CD4-positive, alpha-beta T cell treated with Interleukin-17A for 4 hours (primary cell): ENCODE measurements at places on chromosomes 11 and 22.

DNA sequence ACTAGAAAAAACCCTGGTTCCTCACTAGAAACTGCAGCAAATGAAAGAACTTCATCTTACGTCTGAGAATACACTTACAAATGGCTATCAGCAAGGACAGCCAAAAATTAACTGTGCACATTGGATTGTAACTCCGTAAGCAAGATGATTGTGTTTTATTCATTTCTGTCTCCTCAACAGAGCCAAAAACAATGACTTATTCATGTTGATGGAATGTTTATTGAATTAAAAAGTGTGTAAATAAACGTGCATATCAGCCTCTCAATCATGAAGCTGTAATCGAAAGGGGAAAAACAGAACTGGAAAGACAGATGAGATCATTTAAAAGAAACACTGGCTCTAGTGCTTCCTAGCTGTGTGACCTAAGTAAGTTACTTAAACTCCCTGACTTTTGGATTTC, 307.5 kb upstream of the ZC3H12C start:
- DNase-seq: no peak

GRCh38 chr11:46049325-46049897, 71.8 kb downstream of the PHF21A start:
- DNase-seq: no peak

- no peak for DNase-seq
These were observed 1.0 kb downstream of the DNHD1 start for GRCh38 chr11:6498121-6498520.

DNA sequence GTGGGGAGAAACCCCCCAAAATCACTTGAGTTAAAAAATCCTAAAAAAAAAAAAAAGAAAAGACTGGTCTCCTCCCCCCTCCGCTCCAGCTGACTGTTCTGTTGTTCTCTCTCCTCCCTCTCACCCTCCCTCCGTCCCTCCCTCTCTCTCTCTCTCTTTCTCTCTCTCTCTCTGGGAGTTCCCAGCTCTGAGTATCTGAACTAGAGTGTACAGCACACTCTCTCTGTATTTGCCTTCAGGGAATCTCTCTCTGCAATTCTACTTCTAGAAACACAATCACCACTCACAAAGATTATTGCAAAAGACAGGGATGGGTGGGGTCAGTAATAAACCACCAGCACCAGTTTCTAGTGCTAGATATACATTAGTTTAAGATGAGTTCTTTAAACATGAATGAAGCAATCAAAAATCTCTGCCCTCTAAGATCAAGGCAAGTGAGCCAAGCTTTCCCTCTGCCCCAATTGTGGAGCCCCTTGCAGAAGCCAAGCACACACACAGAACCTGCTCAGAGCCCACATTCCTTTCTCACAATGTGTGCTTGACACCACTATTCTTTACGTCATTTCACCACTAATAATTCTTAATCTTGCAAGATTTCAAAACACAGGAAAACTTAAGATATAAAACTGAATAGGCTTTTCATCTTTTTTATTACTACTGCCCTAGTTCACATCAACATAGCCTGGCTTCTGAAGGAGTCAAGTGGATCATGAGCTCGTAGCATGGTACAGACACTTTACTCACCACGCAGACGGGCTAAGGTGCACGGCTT, 133.5 kb downstream of the RBFOX2 start:
- DNase-seq: no peak

DNA sequence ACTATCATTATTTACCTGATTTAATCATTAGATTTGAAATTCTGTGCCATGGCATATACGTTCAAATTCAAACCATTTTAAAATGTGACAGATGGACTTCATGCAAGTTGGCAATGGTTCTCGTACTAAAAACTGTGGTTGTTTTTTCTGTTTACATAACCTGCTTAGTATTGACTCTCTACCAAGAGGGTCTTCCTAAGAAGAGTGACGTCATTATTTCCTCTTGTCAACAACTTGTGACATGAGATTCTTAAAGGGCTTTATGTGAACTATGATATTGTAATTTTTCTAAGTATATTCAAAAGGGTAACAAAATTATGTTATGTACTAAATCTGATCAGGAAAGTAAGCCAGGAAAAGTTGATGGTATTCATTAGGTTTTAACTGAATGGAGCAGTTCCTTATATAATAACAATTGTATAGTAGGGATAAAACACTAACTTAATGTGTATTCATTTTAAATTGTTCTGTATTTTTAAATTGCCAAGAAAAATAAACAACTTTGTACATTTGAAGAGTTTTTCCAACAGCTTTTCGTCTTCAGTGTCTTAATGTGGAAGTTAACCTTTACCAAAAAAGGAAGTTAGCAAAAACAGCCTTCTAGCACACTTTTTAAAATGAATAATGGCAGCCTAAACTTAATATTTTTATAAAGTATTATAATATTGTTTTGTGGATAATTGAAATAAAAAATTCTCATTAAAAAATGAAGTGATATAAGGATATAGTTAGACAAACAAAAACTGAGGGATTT, 87.0 kb downstream of the GRK3 start:
- no peak for DNase-seq

DNA sequence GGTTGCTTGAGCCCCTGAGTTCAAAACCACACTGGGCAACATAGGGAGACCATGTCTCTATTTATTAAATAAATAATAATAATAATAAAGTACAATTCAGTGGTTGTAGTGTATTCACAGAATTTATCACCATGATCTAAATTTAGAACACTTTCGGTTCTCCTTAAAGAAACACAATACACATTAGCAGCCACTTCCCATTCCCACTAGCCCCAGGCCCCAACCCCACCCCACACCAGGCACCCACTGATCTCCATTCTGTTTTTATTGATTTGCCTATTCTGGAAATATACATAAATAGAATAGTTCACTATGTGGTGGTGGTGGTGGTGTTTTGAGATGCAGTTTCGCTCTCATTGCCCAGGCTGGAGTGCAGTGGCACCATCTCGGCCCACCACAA, 45.7 kb downstream of the BCL2L13 start:
- no peak for DNase-seq

- no peak for DNase-seq
These were observed 14.2 kb downstream of the ATM start for GRCh38 chr11:108237058-108237481.
